Activated CD4-positive, alpha-beta memory T cell treated with anti-CD3 and anti-CD28 coated beads, Interleukin-2, amount 10 ng/mL, durations not matched to agents 7 days and 5 days (primary cell): ENCODE measurements at places on chromosomes 16 and 17.

DNA sequence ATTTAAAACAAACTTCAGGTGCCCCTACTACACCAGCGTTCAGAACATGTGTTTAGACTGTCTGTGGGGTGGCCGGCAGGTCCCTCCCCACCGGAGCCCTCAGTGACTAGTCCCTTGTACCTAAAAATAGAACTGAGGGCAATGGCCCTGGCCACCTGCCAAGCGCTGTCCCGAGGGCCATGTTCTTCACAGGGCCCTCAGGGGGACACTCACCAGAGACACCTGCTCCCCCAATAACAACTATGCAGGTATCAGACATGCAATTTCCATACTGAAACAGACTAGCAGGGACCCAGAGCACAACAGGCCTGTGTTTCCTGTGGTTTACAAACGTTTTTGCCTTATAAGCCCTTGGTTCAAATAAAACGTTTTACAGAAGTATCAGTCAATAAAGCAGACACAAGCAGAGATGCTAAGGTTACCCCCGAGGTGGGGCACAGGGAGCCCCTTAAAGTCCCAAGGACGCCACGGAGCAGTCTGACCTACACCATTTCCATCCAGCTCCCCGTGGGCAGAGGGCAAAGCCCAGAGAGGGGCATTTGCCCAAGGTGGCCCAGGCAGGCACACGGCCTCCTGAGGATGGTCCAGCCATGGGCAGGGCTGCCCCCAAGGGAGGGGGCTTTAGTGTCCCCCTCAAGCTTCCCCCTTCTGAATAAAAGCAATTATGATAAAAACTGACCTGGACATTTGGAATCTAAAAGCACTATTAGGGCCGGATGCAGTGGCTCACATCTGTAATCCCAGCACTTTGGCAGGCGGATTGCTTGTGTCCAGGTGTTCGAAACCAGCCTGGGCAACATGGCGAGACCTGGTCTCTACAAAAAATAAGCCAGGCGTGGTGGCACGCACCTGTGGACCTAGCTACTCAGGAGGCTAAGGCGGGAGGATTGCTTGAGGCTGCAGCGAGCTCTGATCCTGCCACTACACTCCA lies 896 bp upstream of the MYLK3 start:
- DNase-seq = no peak

DNA sequence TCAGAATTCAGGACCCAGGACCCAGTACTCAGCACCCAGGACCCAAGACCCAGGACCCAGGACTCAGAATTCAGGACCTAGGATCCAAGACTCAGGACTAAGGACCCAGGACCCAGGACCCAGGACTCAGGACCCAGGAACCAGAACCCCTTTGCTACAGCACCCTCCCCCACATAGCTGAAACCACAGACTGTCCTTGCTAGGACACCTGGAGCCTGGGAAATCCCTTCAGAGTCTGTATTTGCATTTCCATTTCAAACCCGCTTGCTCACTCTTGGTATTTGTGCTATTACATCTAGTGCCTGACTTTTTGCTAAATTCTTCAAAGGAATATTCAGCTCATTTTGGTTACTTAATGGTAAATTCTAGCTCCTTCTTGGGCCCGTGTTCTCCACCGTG lies 275.8 kb upstream of the MAF start:
- no peak for DNase-seq

DNA sequence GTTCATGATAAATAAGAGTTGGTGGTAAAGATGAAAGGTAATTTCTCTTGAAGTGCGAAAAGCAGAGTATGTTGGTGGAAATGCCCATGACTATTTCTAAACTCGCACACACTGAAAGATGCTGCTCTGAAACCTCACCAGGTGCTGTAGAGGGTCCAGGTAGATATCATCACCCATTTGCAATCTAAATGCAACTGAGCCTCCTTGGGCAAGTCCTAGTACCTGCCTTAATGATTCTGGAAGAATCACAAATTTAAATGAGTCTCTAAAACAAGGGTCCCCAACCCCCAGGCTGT lies 5.9 kb upstream of the MMD start:
- no peak for DNase-seq

GRCh38 chr17:76090517-76091129 lies 11.6 kb downstream of the ZACN start:
- DNase-seq = no peak

DNA sequence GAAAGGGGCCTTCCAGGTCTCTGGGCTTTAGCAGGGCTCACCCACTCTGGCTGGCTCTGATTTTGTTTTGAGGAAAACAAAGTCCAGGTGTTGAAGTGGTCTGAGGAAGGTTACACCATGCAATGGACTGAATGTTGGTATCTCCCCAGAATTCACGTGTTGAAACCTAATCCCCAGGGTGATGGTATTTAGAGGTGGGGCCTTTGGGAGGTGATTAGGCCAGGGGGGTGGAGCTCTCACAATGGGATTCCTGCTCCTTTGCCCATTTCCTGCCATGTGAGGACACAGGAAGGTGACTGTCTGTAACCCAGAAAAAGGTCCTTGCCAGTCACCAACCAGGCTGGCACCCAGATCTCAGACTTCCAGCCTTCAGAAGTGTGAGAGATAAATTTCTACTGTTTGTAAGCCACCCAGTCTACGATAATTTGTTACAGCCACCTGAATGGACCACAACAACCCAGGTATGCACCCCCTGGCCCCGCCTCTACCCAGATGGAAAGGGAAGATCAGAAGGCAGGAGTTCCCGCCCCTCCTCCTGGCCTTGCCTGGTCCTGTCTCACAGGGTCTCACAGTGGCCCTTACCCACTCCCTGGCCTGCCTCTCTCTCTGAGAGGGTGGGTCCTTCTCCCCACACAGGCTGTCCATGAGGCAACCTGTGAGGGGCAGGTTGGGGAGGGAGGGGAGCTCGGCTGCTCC lies 32.0 kb downstream of the LRRC75A start:
- no peak for DNase-seq

- peak; percentile 88 for DNase-seq
Observed at GRCh38 chr17:80265205-80266068, 4.8 kb downstream of the RNF213 start.

DNA sequence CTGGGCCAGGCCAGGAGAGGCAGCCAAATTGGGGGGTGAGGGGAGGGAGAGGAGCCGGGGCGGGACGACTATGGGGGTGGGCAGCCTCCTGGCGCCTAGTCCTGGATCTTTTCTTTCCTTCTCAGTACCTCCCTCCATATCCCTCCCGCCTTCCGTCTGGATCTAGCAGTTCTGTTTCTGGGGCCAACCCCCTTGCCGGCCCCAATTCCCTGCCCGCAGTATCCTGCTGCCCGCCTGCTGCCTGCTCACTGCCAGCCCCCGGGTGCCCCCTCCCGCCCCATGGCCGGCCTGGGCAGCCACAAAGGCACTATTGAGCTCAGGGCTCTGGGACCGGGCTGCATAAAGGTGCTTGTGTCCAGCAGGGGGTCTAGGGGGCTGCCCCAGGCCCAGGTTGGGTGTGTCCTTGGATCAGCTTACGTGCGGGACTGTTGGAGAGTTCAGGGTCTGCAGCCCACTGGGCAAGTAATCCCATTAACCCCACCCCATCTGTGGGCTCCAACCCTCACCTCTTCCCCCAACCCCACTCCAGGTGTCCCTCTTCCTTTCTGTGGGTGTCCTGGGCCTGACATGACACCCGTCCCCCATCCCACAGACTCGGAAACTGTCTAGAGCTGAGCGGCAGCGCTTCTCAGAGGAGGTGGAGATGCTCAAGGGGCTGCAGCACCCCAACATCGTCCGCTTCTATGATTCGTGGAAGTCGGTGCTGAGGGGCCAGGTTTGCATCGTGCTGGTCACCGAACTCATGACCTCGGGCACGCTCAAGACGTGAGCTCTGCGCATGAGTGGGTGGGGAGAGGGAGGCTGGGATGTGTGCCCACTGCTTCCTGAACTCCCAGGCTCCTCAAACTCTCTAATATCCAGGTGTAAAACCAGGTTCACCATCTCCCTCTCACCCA lies 2.0 kb downstream of the WNK4 start:
- DNase-seq = no peak

DNA sequence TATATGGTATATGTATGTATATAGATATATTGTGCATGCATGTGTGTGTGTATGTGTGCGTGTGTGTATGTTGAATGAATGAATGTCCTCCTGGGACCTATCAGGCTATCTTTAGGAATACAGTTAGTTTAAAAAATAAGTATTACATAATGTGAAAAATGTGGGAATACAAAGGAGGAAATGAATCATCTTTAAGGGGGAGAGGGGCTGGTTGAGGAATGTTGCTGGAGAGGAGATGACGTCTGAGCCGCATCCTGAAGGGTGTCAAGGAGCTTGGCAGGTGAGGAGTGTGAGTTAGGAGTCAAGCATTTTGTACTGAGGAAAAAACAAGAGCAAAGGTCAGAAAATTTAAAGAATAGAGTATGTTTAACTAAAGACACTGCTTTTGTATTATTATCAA lies 62.4 kb upstream of the NLK start:
- no peak for DNase-seq

DNA sequence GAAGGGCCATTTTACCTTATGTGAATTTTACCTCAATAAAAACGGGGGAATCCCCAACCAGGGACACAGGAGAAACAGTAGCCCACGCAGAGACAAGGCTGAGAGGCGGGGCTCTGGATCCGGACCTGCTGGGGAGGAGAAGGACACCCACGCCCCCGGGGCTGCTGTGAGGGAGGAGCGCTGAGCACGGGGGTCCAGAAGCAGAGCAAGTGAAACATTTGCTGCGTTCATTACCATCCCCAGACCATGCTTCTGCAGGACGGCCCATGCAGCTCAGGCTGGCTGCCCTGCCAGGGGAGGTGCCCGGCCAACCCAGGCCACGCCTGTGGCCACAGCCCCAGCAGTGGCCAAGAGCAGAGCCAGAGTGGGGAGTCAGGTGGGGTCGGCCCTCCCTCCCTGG lies 50.0 kb downstream of the KCNJ18 start:
- DNase-seq = no peak

GRCh38 chr16:77068402-77068801 lies 122.6 kb upstream of the MON1B start:
- DNase-seq = no peak

DNA sequence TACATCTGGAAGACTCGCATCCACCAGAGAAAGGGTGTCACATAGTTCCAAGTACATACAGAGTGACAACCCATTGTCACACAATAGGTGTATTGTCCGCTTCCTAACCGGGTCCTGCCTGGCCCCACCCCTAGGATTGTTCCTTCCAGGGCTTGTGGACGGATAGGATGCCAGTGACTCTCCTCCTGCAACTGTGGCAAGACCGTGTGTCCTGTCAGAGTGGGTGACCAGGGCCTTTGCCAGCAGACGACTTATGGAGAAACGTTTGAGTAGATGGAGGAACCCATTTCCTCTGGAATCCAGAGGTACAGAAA lies 258.4 kb downstream of the CPPED1 start:
- no peak for DNase-seq

DNA sequence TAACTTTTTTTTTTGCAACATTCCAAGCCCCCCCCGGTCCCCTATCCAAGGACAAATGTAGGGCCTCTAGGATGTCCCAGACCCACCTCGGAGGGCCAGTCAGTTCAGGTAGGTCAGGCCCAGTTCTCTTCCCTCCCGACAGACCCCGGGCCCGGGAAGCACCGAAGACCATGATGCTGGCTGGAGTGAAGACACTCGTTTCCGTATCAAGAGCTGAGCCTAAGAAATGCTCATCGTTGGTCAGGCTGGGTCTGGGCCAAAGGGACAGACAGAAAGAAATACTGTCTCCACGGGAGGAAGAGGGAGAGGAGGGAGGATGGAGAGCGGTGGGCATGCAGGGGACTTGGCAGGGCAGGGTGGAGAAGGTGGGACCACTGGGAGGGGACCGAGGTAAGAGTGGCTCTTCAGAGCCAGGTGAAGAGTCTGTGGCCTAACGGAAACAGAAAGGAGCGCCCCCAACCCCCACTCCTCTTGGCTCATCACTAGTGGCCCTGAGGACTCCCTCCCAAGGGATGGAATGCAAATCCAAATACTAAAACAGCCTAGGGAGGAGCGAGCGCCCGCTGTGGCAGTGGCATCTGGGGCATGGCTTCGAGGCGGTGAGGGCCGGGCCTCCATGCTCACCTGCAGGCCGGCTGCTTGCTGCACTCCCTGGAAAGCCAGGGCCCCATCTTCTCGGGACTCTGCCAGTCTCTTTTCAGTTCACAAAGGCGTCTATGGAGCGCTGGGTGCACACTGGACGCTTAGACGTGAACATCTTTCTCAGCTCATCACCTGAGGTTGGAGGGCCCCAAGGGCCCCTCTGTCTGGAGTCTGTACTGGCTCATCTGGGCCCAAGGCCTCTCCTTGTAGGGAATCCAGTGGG lies 1.7 kb upstream of the ROGDI start:
- DNase-seq = no peak
